Fibroblast of mammary gland (primary cell): ENCODE measurements at places on chromosomes 2 and 18.

DNA sequence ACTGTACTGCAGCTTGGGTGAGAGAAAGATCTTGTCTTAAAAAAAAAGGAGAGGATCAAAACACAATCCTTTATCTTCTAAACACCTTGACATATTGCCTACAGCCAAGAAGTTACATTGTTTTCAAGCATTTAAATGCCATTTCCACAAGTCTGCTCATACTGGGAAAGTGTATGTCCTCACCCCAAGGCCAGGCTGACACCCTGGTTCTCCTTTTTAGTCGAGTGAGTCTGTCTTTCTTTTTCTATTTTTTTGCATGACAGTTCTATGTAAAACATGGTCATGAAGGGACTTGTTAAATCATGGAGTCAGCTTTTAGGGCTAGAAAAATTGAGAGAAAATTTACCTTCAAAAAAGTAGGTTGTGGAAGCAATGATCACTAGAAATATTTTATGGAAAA is 233.3 kb downstream of the FAM210A start:
- DNase-seq = no peak

DNA sequence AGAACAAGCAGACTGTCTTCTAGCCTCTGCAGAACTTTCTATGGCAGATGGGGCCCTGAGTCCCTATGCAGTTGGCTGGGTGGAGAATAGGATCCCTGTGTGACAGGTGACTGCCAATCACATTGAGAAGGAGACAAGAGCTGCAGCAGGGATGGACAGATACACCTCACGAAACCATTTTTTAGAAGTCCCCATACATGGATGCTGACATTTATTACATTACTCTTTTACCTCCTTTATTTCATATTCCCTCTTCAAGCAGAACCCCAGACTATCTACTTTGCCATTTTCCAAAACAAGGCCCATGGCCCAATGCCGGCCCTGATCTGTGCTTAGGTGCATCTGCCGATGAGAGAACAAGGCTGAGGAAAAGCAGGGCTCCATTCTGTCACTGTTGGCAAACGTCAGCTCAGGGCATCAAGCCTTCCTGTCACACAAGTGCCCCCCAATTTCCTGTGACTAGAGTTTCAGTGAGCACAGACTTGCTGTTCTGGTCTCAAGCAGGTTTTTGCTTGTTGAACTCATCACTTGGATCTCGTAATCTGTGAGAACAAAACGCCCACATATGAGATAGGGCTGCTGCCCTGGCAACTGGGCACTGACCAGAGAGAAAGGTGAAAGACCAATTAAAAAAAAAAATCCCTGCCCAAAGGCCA is 35.8 kb downstream of the LOXHD1 start:
- no peak for DNase-seq

DNA sequence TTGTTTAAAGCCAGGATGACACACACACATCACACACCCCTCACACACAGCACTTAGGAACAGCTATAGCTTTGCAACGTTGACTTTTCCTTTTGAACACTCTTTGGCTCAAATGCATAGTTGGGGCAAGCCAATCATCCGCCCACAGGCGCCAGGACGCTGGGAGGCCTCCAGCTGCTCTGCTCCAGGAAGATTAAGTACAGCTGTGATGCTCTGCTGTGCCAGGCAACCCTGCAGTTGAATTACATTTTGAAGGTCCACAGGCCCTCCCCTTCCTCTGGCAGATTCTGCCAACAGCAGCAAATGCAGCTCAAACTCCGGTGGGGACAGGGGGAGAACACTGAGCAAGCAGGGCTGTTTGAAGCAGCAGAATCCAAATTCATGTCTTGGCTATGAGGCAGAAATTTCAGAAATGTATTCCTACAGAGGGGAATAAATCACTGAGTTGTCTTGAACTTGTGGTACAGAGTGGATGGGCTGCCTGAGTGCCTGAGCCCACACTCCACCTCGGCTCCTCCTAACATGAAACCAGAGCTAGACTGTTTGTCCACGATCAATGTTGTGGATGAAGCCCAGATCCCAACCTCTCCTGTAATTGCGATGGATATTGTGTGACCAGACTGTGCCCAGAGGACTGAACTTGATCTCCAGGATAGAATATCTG is 86.5 kb upstream of the PPP1CB start:
- peak; percentile 91 for DNase-seq

DNA sequence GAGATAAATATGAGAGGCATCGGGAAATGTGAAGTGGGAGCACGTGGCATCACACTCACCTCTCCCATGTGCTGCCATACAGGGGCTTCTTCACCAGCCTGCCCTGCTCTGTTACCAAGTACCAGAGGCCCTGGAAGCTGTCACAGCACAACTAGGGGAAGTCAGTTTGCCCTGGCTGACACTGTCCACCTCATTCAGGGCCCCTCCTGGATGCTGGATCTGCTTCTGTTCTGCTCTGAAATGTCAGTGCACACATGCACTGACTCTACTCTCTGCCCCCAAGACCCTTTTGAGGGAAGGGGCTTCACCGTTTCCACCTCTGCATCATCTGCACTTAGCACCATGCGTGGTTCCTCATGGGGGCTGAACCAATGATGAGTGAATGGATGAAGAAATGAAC is 311.1 kb downstream of the EN1 start:
- DNase-seq = no peak

DNA sequence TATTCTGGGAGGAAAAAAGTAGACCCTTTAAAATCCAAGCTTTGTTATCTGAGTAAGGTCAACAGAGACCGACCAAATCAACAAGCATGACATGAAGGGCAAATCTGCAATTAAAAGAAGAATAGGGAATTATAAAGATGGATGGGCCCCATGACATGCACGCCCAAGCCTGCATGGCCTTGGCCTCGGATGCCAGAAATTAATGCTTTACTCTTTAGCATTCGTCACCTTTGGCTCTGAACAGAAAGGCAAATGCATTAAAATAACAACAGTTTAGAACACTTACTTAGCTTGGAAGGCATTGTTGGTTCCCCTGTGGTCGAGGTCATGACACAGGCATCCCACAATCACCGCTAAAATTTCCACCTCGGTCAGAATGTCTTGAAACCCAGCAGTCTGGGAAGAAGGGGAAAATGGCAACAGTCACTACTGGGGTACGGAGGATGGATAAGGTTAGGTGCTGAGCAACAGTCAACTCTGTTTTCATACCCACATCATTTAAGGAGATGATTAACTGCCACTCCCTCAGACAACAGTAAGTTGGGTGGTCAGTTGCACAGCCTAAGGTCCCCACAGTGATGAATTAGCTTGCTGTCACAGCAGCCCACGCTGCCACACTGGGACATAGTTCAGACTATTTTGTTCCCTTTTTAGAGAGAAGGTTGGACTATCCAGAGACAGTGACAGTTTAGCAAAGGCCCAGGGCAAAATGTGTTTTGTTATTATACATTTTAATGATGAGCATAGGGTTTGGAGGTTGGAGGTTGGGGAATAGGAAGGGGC is 319.1 kb downstream of the AGPS start:
- no peak for DNase-seq

DNA sequence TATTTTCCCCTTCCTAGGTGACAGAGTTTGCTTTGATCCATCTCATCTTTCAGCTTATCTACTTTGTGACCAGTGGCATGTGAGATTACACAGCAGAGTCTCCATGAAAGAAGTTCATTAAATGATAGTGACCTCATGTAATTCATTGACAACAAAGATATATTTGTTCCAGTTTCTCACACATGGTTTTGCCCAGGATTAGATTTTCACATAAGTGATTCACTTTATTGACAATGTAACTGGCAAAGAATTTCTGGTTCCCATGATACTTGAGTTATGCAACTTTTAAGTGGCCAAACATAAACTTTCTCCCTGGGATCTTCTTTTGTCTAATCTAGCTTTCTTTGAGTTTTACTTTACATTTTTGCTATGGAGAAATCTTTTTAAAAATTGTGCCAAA is 50.0 kb downstream of the MC4R start:
- no peak for DNase-seq

DNA sequence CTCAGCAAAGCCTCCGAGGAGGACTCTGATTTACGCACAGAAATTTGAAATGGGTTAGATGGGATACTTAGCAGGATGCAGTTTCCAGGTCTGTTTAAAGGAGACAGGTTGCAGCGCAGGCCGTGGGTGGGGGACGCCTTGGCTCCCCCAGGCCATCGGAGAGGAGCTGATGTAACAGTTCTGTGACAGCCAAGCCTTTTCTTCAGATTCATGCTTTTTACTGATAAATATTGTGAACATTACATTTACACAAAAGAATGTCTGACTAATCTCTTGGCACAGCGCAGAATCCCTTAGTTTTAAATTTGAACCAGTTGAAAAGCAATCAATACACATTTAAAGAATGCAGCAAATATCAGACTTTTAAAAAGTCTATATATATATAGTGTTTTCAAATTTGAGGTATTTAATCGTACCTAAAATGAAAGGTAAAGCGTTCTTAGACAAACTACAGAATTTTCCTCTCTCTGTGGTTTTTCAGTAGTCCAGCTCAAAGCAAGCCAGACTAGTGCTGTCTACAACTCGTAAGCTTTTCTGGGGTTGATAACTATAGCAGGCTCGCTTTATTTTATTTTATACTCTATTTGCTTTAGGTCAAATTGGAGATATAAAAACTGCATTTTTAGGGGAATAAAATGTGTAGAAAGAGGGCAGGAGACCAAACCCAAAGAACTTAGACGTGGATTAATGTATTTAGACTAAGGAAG is 221.9 kb downstream of the PIEZO2 start:
- DNase-seq = peak; percentile 80

- DNase-seq = peak; percentile 6
Observed at GRCh38 chr2:57022496-57022895, 838.7 kb downstream of the CCDC85A start.

DNA sequence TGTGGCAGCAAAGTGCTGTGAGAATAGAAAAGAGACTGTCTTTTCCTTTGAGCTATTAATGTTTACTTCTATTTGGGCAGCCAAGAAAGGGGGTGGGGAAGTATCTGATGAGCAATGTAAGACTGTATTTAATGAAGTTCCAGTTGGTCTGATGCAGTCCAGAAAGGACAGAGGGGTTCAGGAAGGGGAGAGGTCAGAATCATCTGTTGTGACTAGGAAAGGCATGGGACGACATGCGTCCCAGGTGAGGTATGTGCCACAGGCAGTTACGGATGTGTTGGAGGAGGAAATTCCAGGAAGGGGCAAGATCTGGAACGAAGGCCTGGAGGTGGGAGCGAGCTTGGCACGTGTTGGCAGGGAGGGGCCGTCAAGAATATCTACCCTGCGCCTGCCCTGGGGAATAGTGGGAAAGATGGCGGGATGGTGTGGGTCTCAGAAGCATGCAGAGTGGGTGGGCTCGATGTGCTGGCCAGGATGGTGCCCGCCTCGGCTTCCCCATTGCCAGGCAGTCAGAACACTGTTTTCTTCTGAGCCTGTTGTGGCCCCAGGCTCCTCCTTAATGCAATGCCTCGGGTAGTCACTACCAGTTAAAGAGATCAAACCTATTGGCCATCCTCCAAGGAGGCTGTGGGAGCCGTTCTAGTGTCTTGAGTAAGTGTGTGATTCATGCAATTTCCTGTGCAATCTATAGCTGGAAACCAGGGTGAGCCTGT is 57.8 kb upstream of the TXNDC2 start:
- peak; percentile 100 for DNase-seq

- no peak for DNase-seq
Observed at GRCh38 chr2:111210036-111210435, 89.3 kb downstream of the BCL2L11 start.

DNA sequence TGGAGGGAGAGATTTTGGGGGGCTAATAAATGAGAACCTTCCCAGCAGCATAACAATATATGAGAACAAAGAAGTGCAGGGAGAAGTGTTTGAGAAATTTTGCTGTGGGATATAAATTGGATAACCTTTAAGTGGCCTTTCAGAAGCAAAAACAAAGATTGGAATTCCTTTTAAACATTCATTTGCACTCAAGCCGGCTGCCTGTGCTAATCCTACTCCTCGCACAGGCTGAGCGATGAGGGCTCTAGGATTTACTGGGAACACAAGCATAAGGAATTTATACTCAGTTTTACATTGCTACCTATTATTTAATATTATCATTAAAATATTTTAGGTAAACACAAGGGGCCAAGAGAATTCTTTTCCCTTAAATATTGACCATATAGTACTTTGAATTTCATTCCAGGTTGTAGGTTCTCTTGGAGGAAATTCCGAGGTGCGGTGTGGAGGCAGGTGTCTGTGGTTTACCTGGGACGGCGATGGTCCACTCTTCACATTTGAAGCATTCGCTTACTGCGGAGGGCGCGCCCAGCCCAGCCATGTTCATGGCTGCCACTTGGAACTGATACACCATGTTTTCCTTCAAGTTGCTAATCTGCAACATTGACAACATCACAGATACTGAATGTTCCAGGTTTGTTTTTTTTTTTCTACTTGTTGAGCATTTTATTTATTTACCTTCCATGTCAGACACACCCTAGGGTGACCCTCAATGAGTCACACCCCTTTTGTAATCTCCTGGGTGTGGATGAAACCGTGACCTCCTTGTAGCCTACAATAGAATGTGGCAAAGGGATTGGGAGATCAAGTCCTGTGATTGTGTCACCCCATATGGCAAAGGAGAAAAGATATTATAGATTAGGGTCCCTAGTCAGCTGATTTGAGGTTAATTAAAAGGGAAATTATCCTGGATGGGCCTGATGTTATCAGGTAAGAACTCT is 100.1 kb downstream of the MYOM1 start:
- peak; percentile 13 for DNase-seq

DNA sequence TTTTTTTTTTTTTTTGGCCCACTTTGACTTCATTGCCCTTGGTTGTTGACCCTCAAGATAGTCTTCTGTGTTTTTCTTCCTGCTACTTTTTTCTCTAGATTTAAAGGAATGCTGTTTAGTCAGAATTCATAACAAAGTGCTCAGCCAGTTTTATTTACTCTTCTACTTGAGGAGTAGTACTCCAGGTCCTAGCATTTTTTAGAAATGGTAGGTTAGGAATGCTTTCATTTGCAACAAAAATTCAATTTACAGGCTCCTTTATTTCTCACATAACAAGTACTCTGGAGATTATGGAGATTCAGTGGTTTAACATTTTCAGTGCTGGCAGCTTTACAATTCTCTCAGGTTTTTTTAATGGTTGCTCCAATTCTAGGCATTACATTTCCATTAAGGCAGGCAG is 58.2 kb downstream of the KIAA1328 start:
- no peak for DNase-seq

GRCh38 chr2:41937921-41938708 is 109.7 kb upstream of the PKDCC start:
- no peak for DNase-seq

- no peak for DNase-seq
Observed at GRCh38 chr2:126899616-126900185, 1.0 kb downstream of the TEX51 start.

DNA sequence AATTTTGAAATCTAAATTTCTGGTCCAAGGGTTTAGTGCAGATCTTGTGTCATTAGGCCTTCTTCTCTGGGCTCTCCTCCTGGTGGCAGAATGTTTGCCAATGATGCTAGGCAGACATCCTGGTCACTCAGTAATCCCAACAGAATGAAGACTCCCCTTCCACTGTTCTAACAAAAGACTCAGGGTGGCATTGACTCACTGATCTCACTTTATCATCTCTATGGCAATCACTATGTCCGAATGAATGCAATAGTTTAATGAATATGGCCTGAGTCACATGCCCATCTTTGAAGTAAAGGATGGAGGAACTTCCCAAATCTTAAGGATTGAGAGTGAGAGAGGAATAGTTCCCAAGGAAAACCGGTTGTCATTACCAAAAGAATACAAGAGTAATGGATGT is 261.1 kb downstream of the KCNE4 start:
- no peak for DNase-seq

- DNase-seq = no peak
Observed at GRCh38 chr18:23479829-23480505, 23.3 kb upstream of the RMC1 start.

- no peak for DNase-seq
Observed at GRCh38 chr2:215621381-215621780, 185.5 kb upstream of the FN1 start.

- no peak for DNase-seq
Observed at GRCh38 chr18:35827903-35828275, 144.6 kb upstream of the RMP24 start.
